ENCODE measurements at places on chromosomes 13 and 19. TPM values are rescaled to one million over a fixed set of nuclear protein-coding genes. Genes with fewer than 3 reads are reported as not detected.

The VSTM2B gene
- not detected for total RNA-seq

The KLK3 gene
- not detected for total RNA-seq

The GNA15 gene
- total RNA-seq: not detected

The FUT1 gene
- total RNA-seq: 6.6 TPM

The FPR3 gene
- not detected for total RNA-seq

The SIGLEC5 gene
- total RNA-seq: not detected

The PALM3 gene
- 4.5 TPM for total RNA-seq

The DIAPH3 gene
- total RNA-seq: 25.2 TPM

The TMIGD2 gene
- 0.87 TPM for total RNA-seq

The GJB6 gene
- not detected for total RNA-seq

The PDS5B gene
- 49.9 TPM for total RNA-seq

The GARIN5A gene
- total RNA-seq: 6.4 TPM

The RNF225 gene
- 0.92 TPM for total RNA-seq

The GZMM gene
- 0.42 TPM for total RNA-seq

The SIAH3 gene
- not detected for total RNA-seq

The CD37 gene
- not detected for total RNA-seq

The PEG3 gene
- not detected for total RNA-seq

The CDX2 gene
- not detected for total RNA-seq

DNA sequence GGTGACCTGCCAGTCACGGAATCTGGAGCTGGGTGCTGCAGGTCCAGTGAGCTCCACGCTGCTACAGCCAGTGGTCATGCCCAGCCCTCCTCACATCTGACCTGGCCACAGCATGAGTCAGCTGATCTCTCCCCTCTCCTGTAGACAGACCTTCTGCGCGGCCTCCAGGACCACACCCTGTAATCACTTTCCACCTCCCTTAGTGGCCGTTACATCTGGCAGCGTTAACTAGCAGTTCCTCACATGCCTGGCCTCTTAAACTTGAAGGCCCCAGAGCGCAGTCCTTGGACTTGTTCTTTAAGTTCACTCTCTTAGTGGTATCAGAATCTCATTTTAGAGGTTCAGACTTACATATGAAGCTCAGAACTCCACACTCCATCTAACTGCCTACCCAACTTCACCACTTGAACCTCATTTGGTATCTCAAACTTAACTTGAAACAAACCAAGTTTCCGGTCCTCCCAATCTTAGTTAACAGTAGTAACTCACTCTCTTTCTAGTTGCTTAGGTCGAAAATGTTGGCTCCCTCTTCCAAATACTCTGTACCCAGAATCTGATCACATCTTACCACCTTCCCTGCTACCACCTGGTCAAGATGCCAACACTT is 22.7 kb downstream of the MIPEP start:
- DNase-seq: no peak

- DNase-seq: no peak
Measured at GRCh38 chr13:42486711-42487198, 87.2 kb upstream of the TNFSF11 start.

DNA sequence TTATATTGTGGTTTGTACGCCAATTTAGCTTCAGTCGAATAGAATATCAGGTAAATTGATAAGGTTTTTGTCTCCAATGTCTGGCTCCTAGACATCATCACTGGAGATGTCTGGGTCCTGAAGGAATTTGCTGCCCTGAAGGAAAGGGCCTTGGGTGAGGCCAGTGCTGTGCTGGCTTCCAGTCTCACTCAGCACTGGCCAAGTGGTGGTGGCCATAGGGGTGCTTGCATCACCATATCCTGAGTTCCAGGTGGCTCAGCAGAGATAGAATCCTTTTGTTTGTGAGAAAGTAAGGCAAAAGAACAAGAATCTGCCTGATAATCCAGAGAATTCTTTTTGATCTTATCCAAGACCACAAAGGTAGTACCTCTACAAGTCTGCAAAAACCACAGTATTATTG is 39.1 kb downstream of the UQCRFS1 start:
- no peak for DNase-seq

DNA sequence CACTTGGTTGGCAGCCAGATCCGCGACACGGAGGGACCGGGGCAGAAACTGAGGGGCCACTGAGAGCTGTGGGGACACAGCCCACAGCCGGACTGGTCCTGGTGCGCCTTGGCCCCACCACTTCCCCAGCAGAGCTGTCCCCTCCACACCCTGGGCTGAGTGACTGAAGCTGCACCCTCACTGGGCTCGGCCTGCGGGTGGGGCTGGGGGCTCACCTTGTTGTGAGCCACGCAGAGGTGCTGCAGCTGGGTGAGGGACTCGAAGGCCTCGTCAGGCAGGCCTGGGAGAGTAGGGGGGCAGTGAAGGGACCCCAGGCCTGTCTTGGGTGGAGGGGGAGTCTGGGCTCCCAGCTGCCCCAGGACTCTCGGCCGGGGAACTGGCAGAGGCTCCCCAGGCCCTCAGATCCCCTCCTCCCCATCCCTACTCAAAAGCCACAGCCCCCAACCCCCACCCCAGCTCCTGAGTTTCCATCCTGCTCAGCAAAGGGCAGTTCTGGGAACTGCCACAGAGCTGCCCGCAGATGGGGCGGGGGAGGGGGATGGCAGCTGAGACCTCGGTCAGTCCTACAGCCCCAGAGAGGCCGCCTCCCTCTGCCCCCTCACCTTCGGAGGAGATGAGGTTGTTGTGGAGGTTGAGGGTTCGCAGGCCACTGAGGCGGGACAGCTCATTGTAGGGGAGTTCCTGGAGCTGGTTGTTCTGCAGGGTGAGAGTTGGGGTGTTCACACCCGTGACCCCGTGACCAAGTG is 2.3 kb downstream of the PODNL1 start:
- DNase-seq: peak; percentile 82

DNA sequence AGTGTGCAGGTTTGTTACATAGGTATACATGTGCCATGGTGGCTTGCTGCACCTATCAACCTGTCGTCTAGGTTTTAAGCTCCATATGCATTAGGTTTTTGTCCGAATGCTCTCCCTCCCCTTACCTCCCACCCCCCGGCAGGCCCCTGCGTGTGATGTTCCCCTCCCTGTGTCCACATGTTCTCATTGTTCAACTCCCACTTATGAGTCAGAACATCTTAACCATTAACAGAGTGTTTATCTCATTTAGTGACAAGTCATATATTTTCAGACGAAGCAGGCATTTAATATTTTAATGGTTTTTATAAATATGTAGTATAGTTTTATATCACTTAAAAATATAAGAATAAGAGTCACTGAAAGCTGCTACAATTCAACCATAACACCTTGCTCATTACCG is 780.5 kb upstream of the ARGLU1 start:
- DNase-seq: no peak

GRCh38 chr13:35480346-35480745 is 3.9 kb upstream of the MAB21L1 start:
- no peak for DNase-seq

- DNase-seq: peak; percentile 47
Measured at GRCh38 chr13:37944869-37945442, 75.4 kb upstream of the TRPC4 start.

DNA sequence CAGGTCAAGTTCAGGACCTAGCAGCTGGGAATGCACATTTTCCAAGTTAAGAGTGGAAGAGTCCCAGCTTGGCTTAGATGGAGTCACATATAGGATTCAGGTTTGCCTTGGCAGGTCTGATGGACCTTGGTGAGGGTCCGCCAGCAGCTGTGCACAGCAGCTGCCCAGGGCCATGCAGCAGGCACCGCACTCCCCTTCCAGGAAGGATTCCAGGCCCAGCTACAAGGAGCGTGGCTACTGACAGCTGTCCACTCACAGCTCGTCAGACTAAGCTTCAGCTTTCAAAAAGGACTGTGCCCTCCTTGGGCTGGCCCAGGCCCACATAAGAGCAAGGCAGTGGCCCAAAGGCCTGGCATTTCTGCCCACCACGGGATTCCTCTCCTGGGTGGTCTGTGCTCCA is 68.4 kb downstream of the ALOX5AP start:
- DNase-seq: no peak

- DNase-seq: no peak
Measured at GRCh38 chr19:11284515-11284914, 11.4 kb upstream of the TSPAN16 start.

DNA sequence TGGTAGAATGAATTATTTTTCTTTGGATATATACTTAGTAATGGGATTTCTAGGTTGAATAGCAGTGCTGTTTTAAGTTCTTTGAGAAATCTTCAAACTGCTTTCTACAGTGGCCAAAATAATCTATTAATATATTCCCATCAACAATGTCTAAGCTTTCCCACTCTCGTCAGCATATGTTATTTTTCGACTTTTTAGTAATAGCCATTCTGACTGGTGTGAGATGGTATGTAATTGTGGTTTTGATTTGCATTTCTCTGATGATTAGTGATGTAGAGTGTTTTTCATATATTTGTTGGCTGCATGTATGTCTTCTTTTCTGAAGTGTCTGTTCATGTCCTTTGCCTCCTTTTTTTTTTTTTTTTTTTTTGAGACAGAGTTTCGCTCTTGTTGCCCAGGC is 90.2 kb upstream of the CSNK1A1L start:
- DNase-seq: no peak

- peak; percentile 58 for DNase-seq
Measured at GRCh38 chr19:56084835-56085536, 36.1 kb downstream of the ZNF787 start.

- DNase-seq: peak; percentile 73
Measured at GRCh38 chr13:81395368-81395767, 1054.4 kb upstream of the SPRY2 start.

DNA sequence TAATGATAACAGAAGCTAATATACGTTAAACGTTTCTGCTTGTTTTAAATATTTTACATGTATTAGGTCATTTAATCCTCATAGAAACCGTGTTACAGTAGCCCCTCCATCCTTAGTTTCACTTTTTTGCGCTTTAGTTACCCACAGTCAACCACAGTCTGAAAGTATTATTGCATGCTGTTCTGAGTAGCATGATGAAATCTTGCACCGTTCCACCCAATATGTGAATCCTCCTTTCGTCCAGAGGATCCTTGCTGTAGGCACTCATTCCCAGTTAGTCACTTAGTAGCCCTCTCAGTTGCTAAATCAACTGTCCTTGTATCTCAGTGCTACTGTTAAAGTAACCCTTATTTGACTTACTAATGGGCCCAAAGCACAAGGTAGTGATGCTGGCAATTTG is 257.8 kb downstream of the ENOX1 start:
- no peak for DNase-seq

GRCh38 chr19:13689085-13689484 is 75.2 kb upstream of the MRI1 start:
- peak; percentile 76 for DNase-seq

DNA sequence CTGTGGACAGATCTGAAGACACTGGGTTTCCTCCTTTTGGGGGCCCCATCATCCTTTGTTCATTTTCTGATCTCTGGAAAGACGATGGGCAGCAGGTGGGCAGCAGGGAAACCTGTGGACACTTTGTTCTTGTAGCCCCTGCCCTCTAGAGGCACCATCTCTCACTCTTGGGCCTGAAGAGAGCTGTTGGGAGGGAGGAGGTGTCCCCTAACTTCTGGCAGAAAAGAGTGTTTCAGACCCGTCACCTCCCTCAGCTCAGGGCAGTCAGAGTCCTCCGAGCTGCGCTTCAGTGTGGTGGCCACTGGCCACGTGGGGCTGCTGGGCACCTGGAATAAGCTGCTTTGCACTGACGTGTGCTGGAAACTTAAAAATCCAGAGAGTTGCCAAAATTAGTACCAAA is 26.9 kb upstream of the RNF17 start:
- DNase-seq: peak; percentile 71

GRCh38 chr13:100178309-100178708 is 89.4 kb downstream of the PCCA start:
- no peak for DNase-seq

DNA sequence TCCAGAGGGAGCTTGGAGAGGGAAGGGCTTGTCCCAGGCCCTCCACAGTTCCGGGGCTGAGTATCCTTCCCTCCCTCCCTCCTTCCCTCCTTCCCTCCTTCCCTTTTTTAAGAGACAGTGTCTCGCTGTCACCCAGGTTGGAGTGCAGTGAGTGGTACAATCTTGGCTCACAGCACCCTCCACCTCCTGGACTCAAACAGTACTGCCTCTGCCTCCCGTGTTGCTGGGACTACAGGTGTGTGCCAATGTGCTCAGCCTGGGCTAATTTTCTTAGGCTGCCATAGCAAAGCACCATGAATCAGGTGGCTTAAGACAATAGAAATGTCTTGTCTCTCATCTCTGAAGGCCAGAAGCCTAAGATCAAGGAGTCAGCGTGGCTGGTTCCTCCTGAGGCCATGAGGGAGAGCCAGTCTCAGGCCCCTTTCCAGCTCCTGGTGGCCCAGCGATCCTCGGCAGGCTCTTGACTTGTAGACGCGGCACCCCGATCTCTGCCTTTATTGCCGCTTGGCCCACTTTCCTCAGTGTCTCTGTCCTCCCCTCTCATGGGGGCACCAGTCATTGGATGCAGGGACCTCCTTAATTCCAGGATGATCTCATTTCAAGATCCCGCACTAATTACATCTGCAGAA is 47.5 kb downstream of the CRTC1 start:
- peak; percentile 51 for DNase-seq

- no peak for DNase-seq
Measured at GRCh38 chr13:49615836-49616675, 12.3 kb upstream of the ARL11 start.

- peak; percentile 78 for DNase-seq
Measured at GRCh38 chr19:53908935-53909415, at the start of gene CACNG7. CACNG7 (plus strand) TSS chr19:53909278; CDS start chr19:53912832, 3,554 bp downstream.

- DNase-seq: no peak
Measured at GRCh38 chr13:100365680-100366079, 222.9 kb downstream of the GGACT start.

DNA sequence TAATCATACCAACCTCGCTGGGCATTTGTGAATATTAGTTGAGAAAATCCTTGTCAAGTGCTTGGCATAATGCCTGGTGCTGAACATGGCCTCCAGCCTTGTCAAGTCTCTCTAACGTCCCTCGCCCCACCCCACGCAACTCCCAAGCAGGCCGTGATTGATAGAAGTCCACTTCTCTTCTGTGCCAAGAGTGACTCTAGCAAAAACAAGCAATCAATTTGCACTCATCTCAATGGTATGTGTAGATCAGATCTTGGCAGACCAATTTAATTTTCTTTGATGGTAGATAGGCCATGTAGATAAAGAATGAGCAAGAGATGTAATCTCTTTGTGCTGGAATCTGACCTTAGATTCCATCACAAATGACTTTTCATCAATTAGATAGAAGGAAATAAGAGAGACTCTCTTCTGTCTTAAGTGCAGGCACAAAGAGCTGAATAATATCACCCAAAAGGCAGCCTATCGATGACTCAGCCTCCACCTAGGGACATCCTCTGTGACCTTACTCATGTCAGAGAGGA is 31.0 kb upstream of the KATNAL1 start:
- DNase-seq: no peak

DNA sequence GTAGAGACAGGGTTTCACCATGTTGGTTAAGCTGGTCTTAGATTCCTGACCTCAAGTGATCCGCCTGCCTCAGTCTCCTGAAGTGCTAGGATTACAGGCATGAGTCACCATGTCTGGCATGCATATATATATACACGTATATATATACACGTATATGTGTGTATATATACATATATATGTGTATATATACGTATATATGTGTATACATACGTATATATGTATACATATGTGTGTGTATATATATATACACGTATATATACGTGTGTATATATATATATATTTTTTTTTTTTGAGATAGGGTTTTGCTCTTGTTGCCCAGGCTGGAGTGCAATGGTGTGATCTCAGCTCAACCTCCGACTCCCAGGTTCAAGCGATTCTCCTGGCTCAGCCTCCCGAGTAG is 11.9 kb downstream of the DNMT1 start:
- DNase-seq: no peak

- DNase-seq: peak; percentile 64
Measured at GRCh38 chr19:39408392-39409207, 2.0 kb downstream of the ZFP36 start.

Measured in endodermal cell (in vitro differentiated cells).